Activated naive CD4-positive, alpha-beta T cell treated with anti-CD3 and anti-CD28 coated beads, Interleukin-2, amount 50 U/mL, for 16 hours (primary cell): ENCODE measurements at places on chromosomes 11 and 22.

DNA sequence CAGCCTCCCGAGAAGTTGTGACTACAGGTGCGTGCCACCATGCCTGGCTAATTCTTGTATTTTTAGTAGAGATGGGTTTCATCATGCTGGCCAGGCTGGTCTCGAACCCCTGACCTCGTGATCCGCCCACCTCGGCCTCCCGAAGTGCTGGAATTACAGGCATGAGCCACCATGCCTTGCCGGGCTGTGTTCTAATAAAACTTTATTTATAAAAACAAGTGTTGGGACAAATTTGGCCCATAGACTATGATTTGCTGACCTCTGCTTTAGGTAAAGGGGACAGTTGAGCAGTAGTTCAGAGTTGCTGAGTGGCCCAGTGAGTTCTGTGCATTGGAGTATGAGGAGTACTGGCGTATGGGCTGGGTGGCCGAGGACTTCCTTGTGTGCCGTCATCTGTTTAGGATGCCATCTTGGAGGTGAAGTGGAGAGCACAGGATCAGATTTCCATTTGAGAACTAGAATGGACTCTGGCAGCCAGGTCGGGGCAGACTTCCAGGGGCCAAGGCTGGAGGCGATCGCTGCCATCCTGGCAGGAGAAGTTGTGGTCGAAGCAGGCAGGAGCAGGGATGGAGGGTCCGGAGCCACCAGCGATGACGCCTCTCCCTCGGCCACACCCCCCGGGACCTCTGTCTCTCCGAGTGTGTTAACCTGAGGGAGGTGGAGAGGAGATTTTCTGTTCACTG, 43.8 kb downstream of the FBLN1 start:
- no peak for DNase-seq

DNA sequence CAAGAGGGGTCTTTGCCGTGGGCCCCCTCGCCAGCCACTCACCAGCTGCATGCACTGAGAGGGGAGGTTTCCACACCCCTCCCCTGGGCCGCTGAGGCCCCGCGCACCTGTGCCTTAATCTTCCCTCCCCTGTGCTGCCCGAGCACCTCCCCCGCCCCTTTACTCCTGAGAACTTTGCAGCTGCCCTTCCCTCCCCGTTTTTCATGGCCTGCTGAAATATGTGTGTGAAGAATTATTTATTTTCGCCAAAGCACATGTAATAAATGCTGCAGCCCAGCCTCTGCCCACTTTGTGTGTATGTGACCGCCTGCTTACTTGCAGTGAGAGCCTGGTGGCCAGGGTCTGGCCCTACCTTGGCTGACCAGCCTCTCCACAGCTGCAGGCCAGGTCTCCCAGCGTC, 2.8 kb upstream of the CRACR2B start:
- DNase-seq = no peak

DNA sequence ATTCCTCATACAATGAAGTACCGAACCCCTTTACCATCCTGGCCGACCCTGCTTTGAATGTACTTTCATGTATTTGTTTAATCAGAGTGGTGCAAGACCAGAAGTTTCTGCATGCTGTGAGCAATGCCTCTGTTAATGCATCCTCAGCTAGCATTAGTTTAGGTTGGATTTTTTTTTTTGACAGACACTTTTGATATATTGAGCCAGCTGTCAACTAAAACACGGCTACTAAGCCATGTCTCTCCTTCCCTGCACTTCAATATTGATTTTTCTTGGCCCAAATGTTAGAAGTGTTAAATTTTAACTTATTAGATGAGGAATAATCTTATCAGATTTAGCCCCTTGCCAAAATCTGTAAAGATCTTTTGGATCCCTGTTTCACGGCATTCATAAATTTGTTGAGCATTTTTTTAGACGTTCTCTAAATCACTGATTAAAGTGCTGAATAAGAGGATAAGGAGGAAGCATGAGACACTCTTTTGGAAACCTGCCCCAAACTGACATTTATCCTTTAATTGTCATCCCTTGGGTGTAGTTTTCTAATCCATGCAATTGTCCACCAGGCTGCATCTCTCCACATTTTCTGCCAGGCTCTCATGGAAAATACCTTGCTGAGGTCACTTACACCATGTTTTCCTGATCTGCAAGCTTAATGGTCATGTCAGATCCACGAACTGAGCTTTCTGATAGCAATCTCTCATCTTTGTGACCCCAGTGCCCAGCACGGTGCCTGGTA, 130.7 kb downstream of the FEZ1 start:
- no peak for DNase-seq

GRCh38 chr11:65180877-65181568, 705 bp upstream of the CAPN1 start:
- peak; percentile 67 for DNase-seq

- DNase-seq = no peak
Measured at GRCh38 chr22:22578702-22579424, 19.8 kb upstream of the PRAME start.

GRCh38 chr22:20117633-20118299, 740 bp upstream of the TRMT2A start:
- DNase-seq = peak; percentile 81

- no peak for DNase-seq
Measured at GRCh38 chr11:3879216-3879966, 23.9 kb downstream of the STIM1 start.

- DNase-seq = no peak
Measured at GRCh38 chr11:7759010-7759409, 37.7 kb downstream of the OR5P2 start.

DNA sequence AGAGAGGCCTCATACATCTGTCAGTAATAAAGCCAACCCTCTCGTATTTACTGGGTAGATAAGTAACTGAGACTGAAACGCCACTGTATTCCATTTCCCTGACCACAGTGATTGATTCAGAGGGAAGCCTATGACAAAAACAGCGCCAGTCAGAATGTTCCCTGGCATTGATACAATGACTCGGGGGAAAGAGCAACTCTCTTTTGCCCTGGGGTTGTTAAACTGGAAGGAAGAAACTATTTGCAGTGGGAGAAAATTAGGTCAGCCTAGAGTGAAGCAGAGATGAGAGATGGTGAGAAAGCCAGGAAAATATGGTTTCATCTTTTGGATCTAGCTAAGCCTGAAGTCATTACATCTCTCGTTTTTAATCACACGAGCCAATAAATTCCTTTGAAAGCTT, 48.6 kb upstream of the RBFOX2 start:
- no peak for DNase-seq

- no peak for DNase-seq
Measured at GRCh38 chr11:2386591-2386990, 9.5 kb downstream of the CD81 start.

- DNase-seq = no peak
Measured at GRCh38 chr11:121829159-121829643, 286.8 kb downstream of the BLID start.

DNA sequence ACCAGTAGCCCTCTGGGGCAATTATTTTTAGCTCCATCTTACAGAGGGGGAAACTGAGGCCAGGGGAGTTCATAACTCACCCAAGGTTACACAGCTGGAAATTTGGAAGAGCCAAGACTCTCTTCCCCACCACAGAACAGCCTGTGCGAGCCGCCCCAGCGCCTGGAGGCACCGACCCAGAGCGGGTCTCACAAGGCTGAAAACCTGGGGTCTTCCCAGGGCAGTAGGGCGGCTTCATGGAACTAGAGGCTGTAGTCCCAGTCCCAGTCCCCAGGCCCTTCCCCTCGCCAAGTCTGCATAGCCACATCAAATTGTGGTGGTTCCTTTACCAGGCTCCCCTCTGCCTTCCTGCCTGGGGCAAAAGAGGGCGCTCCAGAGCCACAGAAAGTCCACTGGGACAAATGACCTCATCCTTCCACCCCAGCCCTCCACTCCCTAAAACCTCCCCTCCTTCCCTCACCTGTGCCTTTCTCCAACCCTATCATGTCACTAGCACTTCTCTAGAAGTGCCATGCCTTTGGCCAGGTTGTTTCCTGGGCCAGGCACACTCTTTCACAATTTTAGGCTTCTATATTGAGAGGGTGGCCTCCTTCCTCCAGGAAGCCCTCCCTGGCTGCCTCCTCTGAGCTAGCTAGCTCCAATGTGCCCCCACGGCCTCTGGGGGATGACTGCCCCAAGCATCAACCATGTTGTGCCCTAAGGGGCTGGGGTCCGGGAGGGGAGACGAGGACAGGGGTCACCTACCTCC, 15.2 kb upstream of the CDC42EP1 start:
- peak; percentile 53 for DNase-seq

DNA sequence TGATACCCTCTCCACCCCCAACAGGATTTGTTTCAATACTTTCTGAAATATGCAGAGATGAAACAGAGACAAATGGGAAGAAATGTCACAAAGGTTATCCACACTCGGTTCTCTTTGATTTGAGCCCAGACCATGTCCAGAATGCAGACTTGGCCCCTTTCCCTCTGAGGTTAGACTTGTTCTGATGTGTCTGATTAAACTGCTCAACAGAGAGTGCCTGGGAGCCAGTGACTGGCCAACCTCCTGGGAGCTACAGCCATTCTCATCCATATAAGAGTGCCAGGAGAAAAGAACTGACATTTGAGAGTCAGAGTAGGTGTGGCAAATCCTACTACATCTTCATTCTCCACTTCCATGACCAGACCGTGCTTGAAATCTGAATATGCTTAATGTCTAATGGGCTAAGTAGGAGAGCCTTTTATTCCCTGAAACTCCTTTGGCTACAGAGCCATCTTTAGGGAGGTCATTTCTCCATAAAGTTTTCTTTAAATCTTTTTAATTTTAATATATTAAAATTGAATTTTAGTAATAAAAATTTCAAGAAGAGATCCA, 201.4 kb downstream of the BLID start:
- DNase-seq = no peak

GRCh38 chr11:68050371-68050841, 11.6 kb downstream of the TCIRG1 start:
- DNase-seq = no peak

GRCh38 chr11:20020198-20020597, 140.1 kb downstream of the DBX1 start:
- no peak for DNase-seq

DNA sequence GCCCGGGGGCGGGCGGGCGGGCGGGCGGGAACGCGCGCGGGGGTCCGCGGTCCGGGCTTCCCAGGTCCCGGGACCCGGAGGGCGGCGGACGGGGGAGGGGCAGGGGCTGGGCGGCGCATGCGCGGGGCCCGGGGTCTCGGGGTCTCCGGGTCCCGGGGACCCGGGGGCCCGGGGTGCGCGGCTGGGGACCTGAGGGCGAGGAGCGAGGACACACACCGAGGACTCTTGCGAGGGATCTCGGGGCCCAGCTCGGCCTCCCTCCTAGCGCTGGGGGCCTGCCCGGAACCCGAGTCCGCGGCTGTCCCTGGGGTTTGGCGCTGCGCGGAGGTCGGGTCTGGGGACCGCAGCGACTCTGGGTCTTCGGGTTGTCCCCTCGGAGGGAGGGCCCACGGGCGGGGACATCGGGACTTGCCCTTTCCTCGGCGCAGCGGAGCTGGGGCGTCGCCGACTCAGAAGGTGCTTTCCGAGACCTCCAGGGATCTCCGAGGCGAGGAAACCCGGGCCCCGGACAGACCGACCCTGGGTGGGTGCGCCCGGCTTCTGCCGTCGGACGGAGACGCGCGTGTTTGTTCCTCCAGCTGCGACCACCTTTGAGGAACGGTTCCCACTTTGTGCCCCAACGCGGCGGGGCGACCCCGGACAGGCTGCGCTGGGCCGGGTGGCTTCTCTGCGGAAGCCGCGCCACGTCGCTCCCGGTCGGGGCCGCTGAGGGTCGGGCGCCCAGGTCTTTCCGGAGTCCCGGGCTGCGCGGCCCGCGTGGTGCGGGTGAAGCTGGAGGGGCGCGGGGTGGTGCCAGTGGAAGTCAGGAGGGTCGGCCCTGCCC, 540 bp downstream of the PPARA start:
- DNase-seq = peak; percentile 61

DNA sequence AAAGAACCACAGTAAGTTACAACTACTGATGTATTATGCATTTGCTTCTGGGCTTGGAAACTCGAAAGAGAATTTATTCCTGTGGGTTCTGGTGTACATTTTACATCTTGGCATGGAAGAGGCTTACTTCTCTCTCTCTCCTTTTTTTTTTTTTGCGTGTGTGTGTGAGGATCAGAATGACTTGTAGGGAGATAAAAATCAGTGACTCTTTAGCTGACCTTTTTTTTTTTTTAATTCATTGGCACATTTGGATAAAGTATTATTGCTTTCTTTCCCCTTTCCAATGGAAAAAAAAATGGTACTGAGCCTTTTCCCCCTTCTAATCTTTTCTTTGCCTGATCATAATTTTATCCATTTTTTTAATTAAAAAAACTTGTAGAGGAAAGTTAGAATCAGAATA, 43.5 kb downstream of the EXT2 start:
- no peak for DNase-seq

DNA sequence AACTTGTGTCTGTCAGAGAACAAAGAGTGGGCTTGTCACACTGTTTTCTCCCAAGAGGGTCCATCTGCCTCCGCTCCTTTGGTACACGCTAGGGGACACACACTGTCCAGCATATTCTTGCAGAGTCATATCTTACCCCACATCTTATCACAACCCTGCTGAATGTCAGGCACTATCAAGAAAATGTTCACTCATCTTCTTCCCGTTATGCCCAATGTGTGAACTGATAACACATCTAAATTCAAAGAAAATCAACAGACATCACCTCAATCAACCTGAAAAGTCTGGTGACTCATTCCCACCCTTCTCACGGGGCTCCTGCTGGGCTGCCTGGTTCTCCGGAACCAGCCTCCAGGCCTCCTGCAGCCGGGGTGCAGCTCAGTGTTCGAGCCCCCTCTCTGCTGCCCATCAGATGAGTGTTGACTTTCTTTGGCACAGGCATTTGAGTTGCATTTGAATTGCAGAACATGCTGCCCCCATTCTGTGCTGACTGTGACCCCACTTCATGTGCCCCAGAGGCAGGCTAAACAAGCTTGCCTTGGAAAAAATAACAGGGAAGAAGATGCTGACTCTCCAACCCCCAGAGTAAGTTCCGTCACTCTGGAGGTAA, 19.4 kb downstream of the GRAP2 start:
- peak; percentile 61 for DNase-seq

DNA sequence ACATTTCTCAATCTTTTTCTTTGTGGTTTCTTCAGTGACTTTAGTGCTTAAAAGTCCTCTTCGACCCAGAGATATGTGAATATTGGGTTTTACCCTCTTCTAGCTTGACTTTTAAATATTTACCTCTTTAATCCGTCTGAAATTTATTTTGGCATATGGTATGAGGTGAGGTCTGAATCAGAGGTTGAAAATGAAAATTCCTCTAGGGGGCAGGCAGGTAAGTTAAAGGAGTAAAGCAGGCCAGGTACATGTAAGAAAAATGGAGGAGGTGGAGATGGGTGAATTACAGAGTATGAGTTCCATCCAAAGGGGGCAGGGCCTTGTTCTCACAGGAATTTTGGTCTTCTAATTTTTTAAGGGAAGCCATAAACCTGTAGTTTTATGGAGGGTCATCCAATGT, 263.8 kb upstream of the NARS2 start:
- no peak for DNase-seq

DNA sequence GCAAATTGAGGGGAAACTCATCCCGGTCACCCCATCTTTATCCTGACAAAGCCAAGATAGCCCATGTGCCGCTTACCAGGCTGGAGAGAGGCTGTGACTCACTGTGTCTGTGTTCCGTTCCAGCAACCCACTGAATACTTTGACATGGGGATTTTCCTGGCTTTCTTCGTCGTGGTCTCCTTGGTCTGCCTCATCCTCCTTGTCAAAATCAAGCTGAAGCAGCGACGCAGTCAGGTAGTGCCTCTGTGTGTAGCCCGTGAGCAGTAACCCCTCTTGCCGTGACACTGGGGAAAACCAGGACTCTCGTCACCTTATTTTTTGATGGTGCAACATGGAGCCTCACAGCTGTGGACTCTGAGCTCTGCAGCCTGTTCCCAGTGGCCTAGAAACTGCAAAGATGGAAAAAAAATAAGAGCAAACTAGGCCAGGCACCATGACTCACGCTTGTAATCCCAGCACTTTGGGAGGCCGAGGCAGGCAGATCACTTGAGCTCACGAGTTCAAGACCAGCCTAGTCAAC, 16.9 kb downstream of the C22orf31 start:
- no peak for DNase-seq

- no peak for DNase-seq
Measured at GRCh38 chr11:62264004-62264403, 6.0 kb upstream of the SCGB2A2 start.
